ENCODE measurements at places on chromosomes 1 and 21.

DNA sequence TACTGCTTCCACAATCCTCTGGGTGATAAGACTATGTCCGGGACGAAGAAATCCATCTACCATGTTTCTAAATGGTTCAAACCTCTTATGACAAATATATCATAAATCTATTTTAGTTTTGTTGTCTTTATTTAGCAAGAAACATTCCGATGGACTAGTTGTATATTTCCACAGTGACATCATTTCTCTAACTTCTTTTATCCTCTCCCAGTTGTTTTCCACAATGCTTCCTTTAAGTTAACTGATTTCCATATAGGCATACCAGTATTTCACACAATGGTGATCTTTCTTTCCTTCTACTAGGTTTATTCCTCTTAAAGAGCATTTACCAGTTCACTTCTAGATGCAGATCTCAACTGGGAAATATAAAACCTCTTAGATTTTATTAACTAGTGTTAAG lies 44.8 kb downstream of the USP1 start:
- no peak for DNase-seq

- no peak for DNase-seq
Measured at GRCh38 chr1:107263291-107263915, 122.6 kb downstream of the NTNG1 start.

GRCh38 chr1:85629532-85629920 lies 49.0 kb downstream of the CCN1 start:
- DNase-seq, result no peak

DNA sequence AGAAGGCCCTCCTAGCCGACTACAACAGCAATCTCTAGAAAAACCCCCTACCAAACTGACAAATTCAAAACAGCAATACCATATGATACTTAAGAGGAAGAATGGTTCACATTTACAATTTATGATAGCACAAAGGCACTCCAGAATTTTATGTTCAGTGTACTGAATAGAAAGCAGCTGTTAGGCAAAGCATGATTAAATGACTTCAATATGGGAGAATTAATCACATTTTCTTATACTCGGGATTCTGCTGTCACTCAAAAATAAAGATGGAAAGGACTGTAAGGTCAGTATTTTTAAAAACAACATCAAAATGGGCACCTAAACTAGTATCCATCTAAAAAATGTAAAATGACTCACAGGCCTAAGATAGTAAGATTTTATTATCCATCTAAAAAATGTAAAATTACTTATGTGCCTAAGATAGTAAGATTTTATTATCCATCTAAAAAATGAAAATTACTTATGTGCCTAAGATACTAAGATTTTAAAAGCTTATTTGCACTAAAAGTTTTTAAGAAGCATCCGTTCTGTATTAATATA lies 198.5 kb downstream of the SMYD3 start:
- no peak for DNase-seq
